ENCODE measurements at places on chromosomes 4 and X.

DNA sequence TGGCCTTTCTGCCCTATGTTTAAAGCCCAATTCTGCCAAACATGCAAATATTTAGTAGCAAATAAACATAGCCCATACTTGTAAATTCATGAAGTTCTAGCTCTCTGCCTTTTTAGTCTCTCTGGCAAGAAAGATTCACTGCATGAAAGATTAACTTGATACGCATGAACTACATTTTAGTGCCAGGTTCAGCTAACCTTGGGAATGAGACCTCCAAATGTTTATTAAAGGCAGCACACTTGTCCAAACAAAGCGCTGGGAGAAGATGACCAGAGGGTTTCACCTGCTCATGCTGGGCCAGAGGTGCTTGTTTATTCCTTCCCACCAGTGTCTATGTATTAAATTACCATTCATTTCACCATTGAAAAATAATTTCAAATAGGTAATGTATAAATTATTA is 44.5 kb upstream of the IL1RAPL1 start:
- no peak for DNase-seq

- no peak for DNase-seq
Measured at GRCh38 chr4:76449362-76449767, 14.3 kb downstream of the SHROOM3 start.

- DNase-seq, result no peak
Measured at GRCh38 chr4:14515556-14515955, 486.7 kb upstream of the CPEB2 start.

- no peak for DNase-seq
Measured at GRCh38 chr4:106312377-106312776, 3.6 kb downstream of the TBCK start.

GRCh38 chr4:118712872-118713271 is 27.7 kb downstream of the METTL14 start:
- no peak for DNase-seq

- DNase-seq, result no peak
Measured at GRCh38 chr4:872241-872981, 46.5 kb upstream of the CPLX1 start.

GRCh38 chrX:39519566-39520301 is 578.0 kb downstream of the BCOR start:
- no peak for DNase-seq

DNA sequence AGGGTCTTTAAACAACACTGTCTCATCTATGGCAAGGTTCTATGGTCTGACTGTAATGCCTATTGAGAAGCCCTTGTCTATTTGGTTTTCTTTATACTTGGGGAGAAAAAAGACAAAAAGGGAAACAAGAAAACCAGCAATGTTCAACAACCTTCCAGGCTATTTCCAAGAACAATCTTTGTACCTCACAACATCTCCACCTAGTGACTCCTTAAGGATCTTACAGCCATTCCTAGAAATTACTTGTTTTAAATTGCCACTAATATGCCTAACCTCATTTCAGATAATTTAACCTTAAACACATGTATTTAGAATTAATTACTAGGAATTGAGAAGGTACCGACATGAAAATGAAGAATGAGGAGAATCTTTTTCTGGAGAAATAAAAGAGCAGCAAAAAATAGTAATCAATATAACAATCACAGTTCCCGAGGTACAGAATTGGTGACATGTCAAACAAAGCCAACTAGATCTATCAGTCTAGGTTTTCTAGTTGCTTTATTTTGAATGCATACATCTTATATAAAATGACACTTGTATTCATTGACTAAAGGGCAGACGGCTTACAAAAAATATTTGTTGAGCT is 1.6 kb upstream of the RBM46 start:
- DNase-seq, result no peak

- DNase-seq, result no peak
Measured at GRCh38 chr4:123484291-123484926, 87.8 kb downstream of the SPRY1 start.

GRCh38 chr4:113958766-113959538 is 20.5 kb downstream of the ARSJ start:
- no peak for DNase-seq

- no peak for DNase-seq
Measured at GRCh38 chr4:164753873-164754488, at the start of gene SMIM31. Gene SMIM31 (plus strand): TSS chr4:164754131. CDS start chr4:164770444, 16,313 bp downstream.

- DNase-seq, result no peak
Measured at GRCh38 chr4:142274137-142274536, 572.0 kb downstream of the INPP4B start.

- no peak for DNase-seq
Measured at GRCh38 chr4:82360298-82361177, 13.3 kb downstream of the HNRNPD start.

Measured in activated naive CD4-positive, alpha-beta T cell (primary cell).